NCI-H2029 treated with DMSO at 0.1 percent for 48 hours (cell line): ENCODE measurements at places on chromosomes 2 and 18.

DNA sequence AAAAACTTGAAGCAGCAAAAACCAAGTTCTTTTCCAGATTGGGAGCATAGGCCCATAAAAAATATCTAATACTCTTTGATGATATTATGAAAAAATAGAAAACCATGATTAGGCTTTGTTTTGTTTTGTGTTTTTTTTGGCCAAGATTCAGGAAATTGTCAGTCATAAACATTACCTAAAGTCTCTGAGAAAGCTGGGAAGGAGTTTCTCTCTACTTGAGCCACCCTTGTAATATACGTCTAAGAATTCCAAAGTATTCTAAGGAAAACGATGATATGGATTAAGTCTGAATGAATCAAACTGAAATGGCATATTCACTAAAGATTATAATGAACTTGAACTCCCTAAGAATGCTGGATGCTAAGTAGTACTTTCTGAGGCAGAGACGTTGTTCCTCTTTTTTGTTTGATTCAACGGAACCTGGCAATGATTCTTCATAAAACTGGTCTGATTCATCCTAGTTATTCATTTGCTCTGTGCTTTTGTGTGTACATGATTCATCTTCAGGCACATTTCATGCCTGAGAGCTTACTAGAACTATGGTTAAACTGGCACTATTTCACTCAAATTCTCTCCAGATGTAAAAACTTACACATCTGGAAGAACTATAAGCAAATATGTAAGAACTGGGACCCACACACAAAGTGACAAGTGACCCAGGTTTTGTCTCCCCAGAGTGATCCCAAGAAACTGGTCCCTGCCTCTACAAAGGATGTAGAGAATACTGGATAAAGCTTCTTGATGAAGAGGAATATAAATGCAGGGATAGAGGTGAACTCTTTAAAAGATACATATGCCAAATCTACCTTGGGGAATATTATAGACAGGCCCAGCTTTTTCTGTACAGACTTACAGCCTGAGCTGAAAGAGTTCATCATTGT, 159.7 kb downstream of the DOCK10 start:
- no peak for DNase-seq

DNA sequence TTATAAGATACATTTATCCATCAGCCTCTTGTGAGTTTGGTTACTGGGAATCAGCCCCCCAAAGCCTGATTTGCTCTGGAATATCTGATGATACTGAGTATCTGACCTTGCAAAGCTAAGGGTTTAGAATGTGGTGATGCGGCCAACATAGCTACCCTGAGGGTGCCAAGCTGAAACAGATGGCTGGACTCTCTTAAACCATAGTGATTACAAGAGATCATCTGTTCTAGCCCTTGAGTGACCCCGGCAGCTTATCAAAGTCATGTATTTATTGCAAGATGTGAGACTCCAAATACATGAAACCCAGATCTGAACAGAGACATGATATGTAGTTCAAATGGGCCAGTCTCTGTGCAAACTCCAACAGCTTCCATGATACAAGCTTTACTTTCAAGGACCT, 78.2 kb upstream of the CABLES1 start:
- no peak for DNase-seq

DNA sequence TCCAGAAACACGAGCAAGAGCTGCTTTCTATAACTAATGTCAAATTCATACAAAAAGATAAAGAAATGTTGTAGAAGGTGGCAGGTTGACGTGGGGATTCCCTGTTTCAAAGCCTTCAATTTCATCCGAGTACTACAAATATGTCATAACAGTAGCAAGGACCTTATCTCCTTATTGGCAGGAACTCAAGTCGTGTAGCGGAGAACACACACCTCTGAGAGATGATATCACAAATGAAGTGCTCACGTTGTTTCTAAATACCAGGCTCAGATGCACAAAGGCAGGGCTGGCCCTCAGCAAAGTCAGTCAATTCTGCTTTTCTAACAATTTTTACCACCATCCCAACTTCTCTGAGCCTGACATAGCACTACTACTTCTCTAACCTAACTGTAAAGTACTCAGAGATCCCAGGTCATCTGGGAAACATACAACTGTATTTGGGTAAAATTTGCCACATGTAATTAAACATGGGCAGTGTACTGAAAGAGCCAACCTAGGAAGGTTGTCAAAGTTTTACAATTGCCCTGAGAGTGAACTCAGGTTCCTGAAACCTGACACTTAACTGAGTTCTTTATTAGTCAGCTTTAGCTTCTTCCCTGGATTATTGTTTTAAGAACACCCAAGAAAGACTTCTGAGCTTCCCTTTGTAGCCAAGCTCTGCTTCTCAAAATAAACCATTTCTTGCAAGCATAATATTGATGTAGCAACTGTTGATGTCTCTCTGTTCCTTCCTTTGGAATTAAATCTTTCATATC, 813.7 kb upstream of the ACVR2A start:
- no peak for DNase-seq

GRCh38 chr2:227125506-227125905, 38.5 kb downstream of the COL4A4 start:
- no peak for DNase-seq

GRCh38 chr2:71637168-71637567, 183.8 kb downstream of the DYSF start:
- DNase-seq, result no peak

- DNase-seq, result no peak
These were observed 29.3 kb upstream of the MMADHC start for GRCh38 chr2:149616681-149617456.

- DNase-seq, result no peak
These were observed 57.8 kb upstream of the FAM237A start for GRCh38 chr2:206584323-206585116.

- no peak for DNase-seq
These were observed 1535.7 kb downstream of the LRP1B start for GRCh38 chr2:140595107-140595506.

- DNase-seq, result no peak
These were observed 58.1 kb downstream of the ASB1 start for GRCh38 chr2:238484522-238485452.

- no peak for DNase-seq
These were observed 244.6 kb upstream of the NT5C1B start for GRCh38 chr2:18833941-18834340.

GRCh38 chr2:17303054-17303453, 215.2 kb downstream of the RAD51AP2 start:
- DNase-seq, result no peak

DNA sequence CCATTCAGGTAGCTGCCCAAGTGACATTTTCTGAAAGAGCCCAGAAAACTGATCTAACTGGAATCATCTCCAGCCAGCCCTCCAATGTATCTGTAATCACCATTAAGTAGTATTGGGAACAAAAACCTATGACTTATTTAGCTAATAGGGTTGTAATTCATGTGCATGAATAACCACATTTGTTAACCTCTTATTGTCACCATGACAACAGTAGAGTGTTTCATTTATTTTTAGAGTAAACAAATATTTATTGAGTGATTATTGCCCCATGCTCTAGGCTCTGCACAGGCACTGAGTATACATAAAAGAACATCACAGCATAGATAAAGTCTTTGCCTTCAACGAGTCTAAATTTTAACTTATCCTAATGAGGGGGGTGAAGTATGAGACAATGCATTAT, 265.4 kb upstream of the UBE2E3 start:
- DNase-seq, result peak; percentile 8

GRCh38 chr2:136251885-136252585, 134.1 kb upstream of the CXCR4 start:
- DNase-seq, result no peak
